ENCODE measurements at places on chromosomes 7 and 10.

DNA sequence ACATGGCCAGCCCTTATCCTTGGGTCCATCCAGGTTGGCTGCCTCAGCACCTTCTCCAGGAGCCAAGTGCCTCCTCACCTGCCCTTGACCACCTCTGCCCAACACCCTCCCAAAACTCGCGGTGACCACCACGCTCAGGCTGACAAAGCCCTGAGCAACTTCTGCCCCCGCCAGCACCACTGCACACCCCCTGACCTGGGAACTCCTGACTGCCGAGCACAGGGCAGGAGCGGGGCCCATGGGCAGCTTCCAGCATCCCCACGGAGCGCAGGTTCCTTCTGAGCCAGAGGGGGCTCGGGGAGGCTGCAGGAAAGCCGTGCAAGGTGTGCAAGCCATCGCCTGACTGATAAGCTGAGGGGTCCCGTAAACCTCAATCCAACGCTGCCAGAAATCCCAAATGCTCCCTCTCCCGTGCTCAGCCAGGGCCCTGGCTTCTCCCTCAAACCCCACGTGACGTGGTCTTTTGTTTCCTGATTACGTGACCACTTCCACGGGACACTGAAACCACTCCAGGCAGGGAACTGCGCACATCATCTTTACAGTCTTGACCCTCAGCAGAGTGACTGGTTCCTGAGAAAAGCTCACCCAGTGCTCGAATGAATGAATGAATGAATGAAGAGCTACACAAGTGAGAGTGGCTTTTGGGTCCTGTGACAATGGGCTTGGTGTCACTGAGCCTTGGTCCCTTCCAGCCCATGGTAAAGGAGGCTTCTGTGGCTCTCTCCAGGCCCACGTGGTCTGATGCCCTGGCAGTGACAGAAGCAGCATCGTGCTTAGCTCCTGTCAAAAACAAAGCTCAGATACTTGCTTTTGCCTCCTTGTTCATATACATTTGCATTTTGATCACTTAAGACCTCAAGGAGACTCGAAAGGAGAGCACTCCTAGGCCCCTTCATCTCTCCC is 249.8 kb upstream of the PPP2R2D start:
- no peak for DNase-seq

DNA sequence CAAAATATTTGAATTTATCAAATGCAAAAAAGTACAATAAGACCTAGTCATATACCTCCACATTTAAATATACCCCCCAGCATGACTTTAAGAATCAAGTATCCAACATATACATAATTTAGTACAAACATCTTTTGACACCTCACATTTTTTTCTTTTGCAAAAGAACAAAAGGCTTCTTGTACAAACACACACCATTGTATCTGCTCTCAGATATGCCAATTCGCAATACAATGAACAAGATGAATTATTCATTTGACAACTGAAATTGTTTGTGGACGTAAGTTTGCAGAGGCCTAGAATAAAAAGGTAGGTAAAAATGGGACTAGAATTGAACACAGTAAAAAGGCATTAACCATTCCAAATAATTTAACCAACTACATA is 154.4 kb downstream of the CACNA2D1 start:
- no peak for DNase-seq

- no peak for DNase-seq
These were observed 463.8 kb downstream of the KCNMA1 start for GRCh38 chr10:77173615-77174461.

GRCh38 chr10:64113792-64114191 is 592.6 kb downstream of the REEP3 start:
- no peak for DNase-seq

GRCh38 chr7:100380196-100380595 is 6.9 kb downstream of the PILRA start:
- DNase-seq: no peak

DNA sequence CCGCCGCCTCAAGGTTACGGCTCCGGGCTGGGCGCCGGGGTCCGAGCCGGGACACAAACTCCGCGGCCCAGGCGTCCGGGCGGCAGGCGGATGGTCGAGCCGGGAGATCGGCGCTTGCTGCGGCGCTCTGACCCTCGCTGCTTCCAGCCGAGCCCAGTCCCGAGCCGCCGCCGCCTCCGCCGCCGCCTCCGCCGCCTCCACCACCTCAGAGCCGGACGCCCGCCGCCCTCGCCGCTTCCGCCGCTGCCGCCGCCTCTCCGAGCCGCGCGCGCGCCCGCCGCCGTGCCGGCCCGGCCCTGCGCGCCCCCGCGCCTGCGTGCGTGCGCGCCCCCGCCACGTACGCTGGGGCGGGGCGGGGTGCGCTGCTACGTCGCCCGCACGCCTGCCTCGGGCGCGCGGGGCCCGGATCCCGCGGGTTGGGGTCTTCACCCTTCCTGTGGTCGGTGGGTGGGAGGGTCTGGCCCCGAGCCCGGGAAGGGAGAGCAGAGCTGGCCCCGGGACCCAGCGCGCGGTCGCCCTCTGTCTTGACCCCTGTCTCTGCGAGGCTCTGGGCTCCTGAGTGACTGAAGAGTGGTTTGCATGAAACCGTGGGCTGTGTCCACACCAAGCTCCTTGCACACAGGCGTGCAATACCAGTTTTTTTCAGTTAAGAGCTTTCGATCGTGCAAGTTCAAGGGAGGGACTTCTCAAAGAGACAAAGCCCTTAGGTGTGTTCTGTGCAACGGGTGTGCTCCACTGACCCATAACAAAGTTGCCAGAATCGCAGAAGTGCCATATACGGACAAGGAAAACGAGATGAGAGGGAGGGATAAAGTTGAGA is at the start of gene SMURF1:
TSS of gene SMURF1 (minus strand) at position 256 of the 820 bp plus-strand sequence. CDS start 328 bp downstream, outside the sequence.
- no peak for DNase-seq

- no peak for DNase-seq
These were observed 282.6 kb upstream of the PFKP start for GRCh38 chr10:2784766-2785165.

- no peak for DNase-seq
These were observed 52.5 kb downstream of the CRPPA start for GRCh38 chr7:16368885-16369284.

DNA sequence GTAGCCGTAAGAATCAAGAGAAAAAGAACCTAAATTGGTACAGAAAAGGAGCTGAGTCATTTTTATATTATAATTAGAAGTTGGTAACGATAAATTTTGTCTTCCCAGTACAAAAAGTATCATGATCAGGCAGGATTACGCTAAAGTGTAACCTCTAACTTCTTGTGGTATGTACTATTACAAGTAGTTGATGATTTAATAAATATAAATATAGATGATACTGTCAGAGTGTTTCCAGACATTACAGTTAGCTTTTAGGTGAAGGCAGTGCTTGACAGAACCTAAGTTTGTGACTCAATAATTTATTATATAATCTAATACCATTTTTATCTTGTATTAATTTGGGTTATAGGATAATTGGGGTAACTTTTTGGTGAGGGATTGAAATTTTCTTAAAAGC is 53.4 kb downstream of the ZEB1 start:
- no peak for DNase-seq

DNA sequence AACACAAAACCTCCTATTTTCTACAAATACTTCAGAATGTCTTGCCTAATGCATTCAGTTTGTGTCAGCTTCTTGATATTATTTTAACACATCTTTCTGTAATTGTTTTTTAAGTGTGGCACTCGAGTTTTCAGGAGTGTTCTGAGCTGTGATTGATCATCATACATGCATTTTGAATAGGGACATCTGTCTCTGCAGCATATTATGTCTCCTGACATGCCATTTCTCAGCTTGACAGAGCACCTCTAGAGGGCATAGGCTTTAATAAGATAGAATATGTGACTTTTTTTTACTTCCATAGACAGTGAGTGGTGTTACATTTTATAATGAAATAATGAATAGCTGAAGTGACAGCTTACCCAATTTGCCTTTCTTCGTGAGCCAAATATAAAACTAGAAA is 219.2 kb upstream of the HDAC9 start:
- DNase-seq: no peak

GRCh38 chr10:79404231-79404609 is 41.2 kb downstream of the ZCCHC24 start:
- no peak for DNase-seq

DNA sequence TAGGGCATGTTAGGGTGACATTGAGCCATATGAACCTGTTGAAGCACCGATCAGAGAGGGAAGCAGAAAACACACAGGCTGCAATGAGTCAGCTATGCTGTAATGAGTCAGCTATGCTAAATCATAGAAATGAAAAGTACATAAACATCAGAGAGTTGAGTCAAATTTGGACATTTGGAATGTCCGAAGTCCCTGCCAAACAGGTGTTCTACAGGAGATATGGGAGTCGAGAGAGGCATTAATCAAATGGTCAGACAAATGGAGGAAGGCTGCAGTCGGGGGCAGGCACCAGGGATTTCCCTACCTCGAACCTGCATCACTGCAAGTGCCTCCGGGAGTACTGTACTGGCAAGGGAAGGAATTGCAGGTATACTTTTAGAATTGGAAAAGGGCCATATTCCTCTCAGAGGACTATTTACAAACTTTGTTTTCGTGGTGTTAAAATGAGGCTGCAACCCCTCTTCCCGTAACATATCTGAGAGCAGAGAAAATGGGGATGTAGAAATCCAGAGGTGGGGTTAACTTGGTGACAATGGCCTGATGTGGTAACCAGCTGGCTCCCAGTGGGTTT is 8.8 kb upstream of the ZC3HAV1 start:
- DNase-seq: no peak

DNA sequence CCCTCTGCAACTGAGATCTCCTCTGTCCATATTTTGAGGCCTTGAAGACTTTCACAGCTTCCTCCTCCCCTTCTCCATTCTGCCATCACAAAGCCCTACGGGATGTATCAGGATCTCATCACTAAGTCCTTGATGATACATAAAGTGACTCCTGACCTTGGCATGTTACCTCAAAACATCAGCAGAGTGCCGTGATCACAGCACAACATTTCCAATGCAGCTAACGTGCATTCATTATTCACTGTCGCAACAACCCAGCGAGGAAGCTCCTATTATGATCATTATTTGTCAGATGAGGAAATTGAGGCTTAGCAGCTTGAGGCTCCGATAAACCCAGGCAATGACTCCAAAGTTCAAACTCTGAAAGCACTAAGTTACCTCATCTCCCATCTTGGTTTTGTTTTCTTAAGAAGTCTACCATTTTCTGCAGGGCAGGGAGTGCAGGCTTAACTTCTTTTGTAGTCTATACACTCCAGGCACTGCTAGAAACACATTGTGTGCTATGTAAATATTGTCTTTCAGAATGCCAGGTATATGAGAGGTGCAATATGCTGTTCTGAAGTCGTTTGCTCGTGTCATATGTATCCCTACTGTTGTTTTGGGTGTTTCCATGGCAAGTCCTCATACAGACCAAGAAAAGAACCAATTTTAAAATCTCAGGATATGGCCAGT is 80.6 kb upstream of the C1QL3 start:
- no peak for DNase-seq

DNA sequence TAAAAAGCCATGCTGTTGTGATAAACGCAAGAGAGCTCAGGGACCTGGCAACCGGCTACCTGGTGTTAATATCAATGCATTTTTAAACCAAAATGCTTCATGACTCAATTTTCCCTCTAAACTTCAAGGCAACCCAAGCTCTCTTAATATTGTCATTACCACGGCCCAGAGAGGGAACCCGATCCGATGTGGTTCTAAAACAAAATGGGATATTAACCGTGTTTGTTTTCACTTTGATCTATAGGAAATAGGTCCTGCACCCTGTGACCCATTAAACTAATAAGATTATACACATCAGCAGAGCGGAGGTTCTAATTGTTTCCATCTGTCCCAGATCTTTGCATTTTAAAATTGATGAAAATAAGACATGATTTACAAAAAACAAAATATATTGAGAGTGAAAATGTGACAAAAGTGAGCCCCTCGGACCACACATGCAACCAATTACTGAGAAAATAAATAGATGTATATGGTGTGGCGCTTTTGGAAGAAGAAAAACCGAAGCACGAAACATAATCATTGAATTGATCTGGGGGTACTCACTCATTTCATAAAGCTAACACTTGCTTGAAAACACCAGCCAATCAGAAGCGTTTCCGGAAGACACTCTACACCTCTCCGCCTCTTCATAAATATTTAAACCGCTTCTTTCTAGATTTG is 290.3 kb upstream of the NFE2L3 start:
- DNase-seq: no peak

GRCh38 chr7:17396692-17397091 is 98.2 kb downstream of the AHR start:
- no peak for DNase-seq

DNA sequence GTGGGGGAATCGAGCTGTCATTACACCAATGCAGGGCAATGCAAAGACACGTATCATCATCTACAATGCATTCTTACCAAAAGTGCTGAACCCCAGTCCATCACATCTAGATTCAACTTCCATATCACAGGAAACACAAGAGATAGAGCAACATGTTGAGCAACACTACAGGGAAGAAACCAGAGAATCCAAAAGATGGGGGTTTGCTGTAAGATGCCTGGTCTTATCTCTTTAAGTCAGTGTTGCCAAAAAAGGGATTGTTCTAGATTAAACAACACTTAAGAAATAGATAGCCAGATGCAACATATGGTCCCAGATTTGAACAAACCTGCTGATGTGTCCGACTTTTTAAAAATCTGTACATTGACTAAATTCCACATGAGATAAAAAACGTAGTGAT is 315.6 kb upstream of the IMMP2L start:
- DNase-seq: no peak

DNA sequence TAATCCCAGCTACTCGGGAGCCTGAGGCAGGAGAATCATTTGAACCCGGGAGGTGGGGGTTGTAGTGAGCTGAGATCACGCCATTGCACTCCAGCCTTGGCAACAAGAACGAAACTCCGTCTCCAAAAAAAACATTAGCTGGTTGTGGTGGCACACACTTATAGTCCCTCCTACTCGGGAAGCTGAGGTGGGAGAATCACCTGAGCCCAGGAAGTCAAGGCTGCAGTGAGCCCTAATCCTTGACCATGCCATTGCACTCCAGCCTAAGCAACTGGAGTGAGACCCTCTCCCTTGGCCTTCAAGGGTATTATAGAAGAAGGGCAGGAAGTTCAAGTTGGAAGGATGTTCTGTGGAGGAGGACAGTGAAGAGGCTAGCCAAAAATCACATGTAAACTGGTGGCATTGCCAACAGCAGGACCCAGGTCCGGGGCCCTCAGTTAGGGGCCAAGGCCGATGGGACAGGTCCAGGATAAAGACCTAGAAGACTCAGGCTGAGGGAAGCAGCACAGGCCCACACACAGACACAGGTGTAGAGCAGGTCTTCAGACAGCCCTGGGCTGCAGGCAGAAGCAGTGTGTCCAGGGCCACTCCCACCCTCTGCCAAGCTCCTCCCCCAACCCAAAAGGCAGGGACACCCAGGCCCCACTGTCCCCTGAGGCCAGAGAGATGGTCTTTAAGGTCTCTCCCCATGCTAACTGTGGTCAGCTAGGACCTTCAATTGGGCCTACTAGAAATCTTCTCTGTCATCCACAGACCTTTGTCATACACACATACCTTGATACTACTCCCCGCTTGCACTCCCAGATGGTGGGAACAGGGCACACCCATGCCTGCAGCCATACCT is 8.4 kb upstream of the SAMD8 start:
- DNase-seq: no peak

- no peak for DNase-seq
These were observed 21.5 kb upstream of the CYP26C1 start for GRCh38 chr10:93039110-93039509.
